ENCODE measurements at places on chromosomes 1 and 21.

GRCh38 chr1:205535866-205536758 is 31.6 kb downstream of the CDK18 start:
- no peak for DNase-seq

DNA sequence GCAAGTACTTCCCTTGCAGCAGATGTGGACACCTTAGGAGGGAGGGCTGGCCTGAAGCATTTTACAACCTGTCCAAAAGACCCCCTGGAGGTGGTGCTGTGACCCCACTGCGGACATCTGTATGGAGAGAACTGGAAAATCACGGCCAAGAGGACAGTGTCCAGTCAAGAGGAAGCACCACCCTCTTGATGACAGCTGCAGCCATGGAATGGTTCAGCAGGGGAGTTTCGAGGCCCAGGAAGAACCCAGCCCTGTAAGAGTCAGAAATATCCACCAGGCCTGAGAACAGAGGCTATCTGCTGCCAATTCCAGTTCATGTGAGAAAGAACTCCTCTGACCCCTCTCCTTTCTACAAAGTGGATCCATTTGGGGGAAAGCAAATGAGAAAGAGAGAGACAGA is 126.8 kb downstream of the PLXNA2 start:
- DNase-seq = no peak

DNA sequence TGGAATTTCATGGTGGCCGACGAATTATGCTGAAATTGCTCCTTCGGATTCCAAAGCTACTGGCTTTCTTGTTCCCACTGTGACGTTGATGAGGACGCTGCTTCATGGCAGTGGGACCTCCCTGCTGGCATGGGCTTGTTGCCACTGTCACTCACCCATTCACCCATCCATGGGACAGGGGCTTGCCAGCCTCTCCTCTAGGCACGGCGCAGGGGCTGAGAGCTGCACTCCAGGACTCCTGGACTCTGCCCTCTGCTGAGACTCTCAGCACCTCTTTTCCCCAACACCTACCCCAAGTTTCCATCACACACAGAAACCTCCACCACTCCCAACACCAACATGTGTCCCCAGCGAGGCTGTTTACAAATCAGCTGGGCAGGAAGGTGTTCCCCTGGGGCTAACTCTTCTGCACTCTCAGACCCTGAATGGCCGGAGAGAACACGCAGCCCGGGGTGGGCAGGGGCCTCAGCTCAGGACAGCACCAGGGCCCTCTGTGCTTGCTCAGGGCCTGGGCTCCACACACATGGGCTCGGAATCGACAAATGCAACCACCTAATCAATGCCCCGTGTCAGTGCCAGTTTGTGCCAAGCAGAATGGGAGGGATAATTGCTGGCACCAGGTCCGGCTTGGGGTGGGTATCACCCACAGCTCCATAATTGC is 3.1 kb downstream of the ITGB2 start:
- DNase-seq = no peak

GRCh38 chr21:20016435-20017005 is 981.7 kb upstream of the NCAM2 start:
- DNase-seq = no peak

GRCh38 chr1:950881-951280 is 8.2 kb downstream of the NOC2L start:
- DNase-seq = no peak

DNA sequence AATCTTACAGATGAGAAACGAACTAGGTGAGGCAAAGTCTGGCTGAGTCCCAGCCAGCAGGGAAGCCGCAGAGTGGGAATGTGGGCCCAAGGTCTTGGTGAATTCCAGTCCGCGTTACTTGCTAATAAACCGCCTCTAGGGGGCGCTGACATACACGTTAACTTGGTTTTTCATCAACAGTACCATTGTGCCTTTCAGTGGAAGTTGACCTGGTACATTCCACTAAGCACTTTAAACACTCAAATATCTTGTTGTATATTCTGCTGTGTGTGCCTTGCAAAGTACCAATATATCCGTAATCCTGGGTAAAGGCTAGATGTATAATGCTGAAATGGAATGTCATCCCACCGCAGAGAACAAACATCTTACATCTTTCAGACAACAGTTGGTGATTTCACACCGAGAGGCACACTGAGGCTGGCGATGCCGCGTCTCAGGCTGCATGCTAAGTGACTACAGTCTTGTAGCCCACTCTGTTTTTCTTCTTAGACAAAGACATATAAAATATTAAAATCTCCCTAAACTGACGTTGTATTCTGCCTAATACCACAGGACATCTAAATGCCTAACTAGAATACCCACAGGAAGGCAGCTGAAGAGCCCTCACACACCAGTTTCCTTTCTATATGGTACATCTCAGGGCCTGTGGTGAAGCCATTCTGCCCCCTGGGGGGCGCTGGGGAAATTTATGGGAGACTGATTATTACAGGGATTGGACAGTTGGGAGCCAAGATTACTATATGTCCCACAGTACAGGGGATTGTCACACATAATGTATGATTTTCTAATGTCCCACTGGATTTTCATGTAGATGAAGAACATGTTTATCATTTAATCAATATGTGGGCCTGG is 49.2 kb upstream of the C1orf198 start:
- DNase-seq = peak; percentile 57

- DNase-seq = no peak
These were observed 16.7 kb downstream of the PCSK9 start for GRCh38 chr1:55055951-55056631.

Measured in activated CD4-positive, alpha-beta T cell treated with anti-CD3 and anti-CD28 coated beads for 24 hours (primary cell).